Smooth muscle cell of the pulmonary artery (primary cell): ENCODE measurements at places on chromosomes 3 and 15. TPM values are rescaled to one million over a fixed set of nuclear protein-coding genes. Genes with fewer than 3 reads are reported as not detected.

Gene LIPC
- 0.63 and 3.8 TPM in 2 replicates for total RNA-seq

Gene EFCAB12
- total RNA-seq = 0.03 and 0.07 TPM in 2 replicates

Gene SLC22A13
- total RNA-seq = 0.46 and 1.2 TPM in 2 replicates

Gene SMAD6
- 20.8 and 27.9 TPM in 2 replicates for total RNA-seq

Gene NR2F2
- total RNA-seq = 23.4 and 62.9 TPM in 2 replicates

Gene PRICKLE2
- total RNA-seq = 31.0 and 35.4 TPM in 2 replicates

Gene PFN2
- total RNA-seq = 204 and 243 TPM in 2 replicates

Gene ESYT3
- total RNA-seq = 0.07 and 0.23 TPM in 2 replicates

Gene ROPN1
- not detected in 2 replicates for total RNA-seq

Gene DUOXA2
- not detected in 2 replicates for total RNA-seq

Gene REC114
- not detected in 2 replicates for total RNA-seq

Gene FOXB1
- not detected in 2 replicates for total RNA-seq

Gene INKA1
- total RNA-seq = 5.1 and 5.7 TPM in 2 replicates

Gene PRR20G
- not detected in 2 replicates for total RNA-seq

Gene NAALADL2
- total RNA-seq = 13.9 and 18.4 TPM in 2 replicates

Gene TICRR
- total RNA-seq = 1.7 and 2.7 TPM in 2 replicates

Gene OXTR
- total RNA-seq = 18.5 and 30.7 TPM in 2 replicates

Gene MTHFS
- 5.0 and 8.4 TPM in 2 replicates for total RNA-seq

Gene GP5
- 0.33 and 0.69 TPM in 2 replicates for total RNA-seq

Gene ST8SIA2
- 0.13 TPM in 1 of 2 replicates, not detected in the other for total RNA-seq

Gene PGBD4
- total RNA-seq = 3.6 and 3.9 TPM in 2 replicates

Gene C3orf80
- total RNA-seq = 1.7 and 1.8 TPM in 2 replicates

Gene TNFSF10
- total RNA-seq = 0.33 and 1.1 TPM in 2 replicates

Gene FOXL2
- total RNA-seq = 0.10 TPM in 1 of 2 replicates, not detected in the other

Gene GREM1
- 166 and 792 TPM in 2 replicates for total RNA-seq

Gene ZCWPW2
- 0.66 and 1.2 TPM in 2 replicates for total RNA-seq

Gene C3orf85
- not detected in 2 replicates for total RNA-seq

Gene PRSS50
- not detected in 2 replicates for total RNA-seq

Gene PDZRN3
- 26.0 and 49.3 TPM in 2 replicates for total RNA-seq

Gene EXD1
- total RNA-seq = not detected in 2 replicates

Gene C3orf22
- not detected in 2 replicates for total RNA-seq

Gene CPLX3
- total RNA-seq = not detected in 2 replicates

Gene GOLGA8R
- total RNA-seq = 2.9 and 3.3 TPM in 2 replicates

Gene C2CD4A
- total RNA-seq = 0.36 and 1.4 TPM in 2 replicates

Gene TRPM1
- not detected in 2 replicates for total RNA-seq

Gene MYL3
- not detected in 2 replicates for total RNA-seq

Gene GABRR3
- total RNA-seq = not detected in 2 replicates

Gene FGF7
- total RNA-seq = 157 and 355 TPM in 2 replicates

Gene SEMA3F
- 18.6 and 31.0 TPM in 2 replicates for total RNA-seq

Gene MYO5A
- 53.4 and 81.6 TPM in 2 replicates for total RNA-seq

Gene ZPLD1
- total RNA-seq = 0.13 and 1.1 TPM in 2 replicates

Gene GRIP2
- 0.10 and 0.46 TPM in 2 replicates for total RNA-seq

Gene ATP13A5
- not detected in 2 replicates for total RNA-seq

Gene GATM
- 0.20 TPM in 2 replicates for total RNA-seq

Gene TLR9
- total RNA-seq = under 0.01 and 0.23 TPM in 2 replicates

Gene FETUB
- not detected in 2 replicates for total RNA-seq

Gene SOX2
- 0.63 TPM in 1 of 2 replicates, not detected in the other for total RNA-seq

Gene AADACL2
- total RNA-seq = not detected in 2 replicates

Gene MOBP
- total RNA-seq = not detected in 2 replicates

Gene PLSCR4
- 68.2 and 119 TPM in 2 replicates for total RNA-seq

Gene ACAD9
- 32.8 and 45.8 TPM in 2 replicates for total RNA-seq

Gene ELP6
- total RNA-seq = 22.8 and 24.4 TPM in 2 replicates

Gene RTP2
- total RNA-seq = not detected in 2 replicates

Gene TMC3
- 0.13 and 0.20 TPM in 2 replicates for total RNA-seq
